DMS79 treated with DMSO at 0.1 percent for 48 hours (cell line): ENCODE measurements at places on chromosomes 13 and 19.

DNA sequence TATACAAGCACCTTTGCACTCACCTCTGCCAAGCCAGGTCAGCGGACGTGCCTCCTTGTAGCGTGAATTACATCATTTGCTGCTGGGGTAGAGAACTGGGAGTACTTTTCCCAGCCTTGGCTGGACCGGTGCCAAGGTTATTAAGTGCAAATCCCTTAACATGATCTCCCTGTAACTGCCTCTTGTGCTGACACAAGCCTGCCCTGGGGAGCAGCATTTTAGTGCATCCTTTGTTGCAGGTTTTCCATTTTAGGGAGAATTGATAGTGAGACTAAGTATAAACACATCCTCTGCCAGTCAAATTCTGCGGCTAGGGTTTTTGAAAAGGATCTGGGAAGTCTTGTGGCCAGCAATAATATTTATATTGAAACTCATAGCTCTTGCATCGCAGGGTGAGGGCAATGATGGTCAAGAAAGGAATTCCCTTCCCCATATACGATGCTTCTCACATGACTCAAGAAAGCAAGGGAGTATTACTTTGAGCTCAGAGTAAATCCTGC, 32.7 kb upstream of the DCLK1 start:
- peak; percentile 90 for DNase-seq

GRCh38 chr19:29694669-29695627, 20.1 kb downstream of the C19orf12 start:
- peak; percentile 2 for DNase-seq

DNA sequence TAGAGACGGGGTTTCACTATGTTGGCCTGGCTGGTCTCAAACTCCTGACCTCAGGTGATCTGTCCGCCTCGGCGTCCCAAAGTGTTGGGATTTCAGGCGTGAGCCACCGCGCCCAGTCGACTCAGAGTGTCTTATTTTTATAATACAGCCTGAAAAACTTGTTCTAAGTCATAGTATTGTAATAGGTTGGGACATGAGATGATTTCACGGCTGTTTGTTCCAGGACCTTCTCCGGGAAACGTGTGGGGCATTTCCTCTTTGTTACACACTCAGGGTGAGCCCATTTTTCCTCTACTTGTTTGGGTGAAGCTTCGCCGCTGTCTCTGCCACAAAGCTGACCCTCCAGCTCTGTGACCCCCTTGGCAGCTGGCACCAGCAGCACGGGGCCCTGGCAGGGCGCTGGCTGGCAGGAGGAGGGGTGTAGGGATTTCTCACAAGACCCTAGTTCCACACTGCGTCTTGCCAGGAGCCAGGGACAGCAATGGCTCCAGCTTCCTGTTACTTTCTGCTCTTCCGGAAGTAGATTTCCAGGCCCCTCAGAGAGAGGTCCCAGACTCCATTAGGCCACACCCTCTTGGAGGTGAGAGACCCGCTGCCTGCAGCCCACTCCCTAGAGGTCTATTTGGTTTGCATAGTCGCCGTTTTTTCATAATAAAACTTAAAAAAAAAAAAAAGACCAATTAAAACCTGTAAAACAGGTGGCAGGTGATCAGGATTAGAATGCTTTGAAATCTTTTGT, 15.6 kb downstream of the FGF21 start:
- no peak for DNase-seq

DNA sequence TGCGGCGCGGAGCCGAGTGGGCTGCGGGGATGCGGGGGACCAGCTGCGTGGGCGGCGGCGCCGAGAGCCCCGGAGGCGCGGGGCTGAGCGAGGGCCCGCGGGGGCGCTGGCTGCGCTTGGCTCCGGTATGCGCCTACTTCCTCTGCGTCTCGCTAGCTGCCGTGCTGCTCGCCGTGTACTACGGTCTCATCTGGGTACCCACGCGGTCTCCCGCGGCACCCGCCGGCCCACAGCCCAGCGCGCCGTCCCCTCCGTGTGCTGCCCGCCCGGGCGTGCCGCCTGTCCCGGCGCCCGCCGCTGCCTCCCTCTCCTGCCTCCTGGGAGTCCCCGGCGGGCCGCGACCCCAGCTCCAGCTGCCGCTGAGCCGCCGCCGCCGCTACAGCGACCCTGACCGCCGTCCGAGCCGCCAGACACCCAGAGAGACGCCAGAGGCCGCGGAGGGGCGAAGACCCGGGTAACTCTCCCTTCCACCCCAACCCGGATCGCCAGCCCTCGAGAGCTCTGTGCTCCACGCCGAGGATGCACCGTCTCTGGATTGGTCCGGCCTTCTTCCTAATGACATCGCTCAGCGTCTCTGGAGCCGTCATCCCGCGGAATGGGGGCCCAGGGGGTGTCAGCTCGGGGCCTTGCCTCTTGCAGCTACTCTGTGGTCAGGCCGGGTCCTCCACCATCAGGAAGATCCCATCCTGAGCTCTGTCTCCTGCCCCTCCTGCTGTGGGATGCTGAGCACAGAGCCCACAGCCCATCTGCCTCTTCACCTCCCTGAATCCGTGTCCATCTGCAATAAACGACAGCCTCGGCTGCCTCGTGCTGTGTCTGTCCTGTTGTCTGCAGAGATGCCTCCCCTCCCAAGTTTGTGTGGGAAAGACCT, 441 bp downstream of the INAFM1 start:
- peak; percentile 8 for DNase-seq

DNA sequence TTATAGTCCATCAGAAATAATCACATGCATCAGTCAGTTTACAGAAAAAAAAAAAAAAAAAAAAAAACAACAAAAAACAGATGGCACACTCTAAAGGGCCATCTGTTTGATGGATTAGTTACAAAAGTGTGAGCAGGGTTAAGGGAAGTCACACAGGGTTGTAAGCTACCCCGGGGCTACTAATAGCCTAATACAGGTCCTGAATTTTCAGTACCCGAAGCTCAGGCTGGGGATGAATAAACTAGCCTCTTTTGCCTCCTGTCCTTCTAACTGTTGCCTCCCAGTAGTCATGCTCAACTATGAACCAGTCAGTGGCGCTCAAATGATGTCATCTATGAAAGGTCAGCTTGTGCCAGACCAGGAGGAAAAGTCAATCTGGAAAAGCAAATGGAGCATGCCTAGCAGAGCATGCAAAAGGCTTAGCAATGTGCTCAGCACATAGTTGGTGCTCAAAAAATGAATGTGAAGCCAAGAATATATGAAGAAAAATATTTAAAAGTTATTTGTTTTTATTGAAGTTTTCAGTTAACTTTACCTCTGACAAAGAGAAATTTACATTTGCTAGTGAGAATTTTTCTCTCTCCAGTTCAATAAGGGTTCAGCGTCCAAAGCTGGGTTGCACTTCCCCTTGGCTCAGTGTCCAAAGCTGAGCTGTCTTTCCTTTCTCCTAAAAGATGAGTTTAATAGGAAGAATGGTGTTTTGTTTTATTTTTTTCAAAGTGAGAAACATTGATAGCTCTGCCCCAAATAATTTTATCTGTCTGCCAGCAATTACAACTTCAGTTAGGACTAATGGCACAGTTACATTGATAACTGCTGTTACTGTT, 30.8 kb upstream of the LRCH1 start:
- no peak for DNase-seq

DNA sequence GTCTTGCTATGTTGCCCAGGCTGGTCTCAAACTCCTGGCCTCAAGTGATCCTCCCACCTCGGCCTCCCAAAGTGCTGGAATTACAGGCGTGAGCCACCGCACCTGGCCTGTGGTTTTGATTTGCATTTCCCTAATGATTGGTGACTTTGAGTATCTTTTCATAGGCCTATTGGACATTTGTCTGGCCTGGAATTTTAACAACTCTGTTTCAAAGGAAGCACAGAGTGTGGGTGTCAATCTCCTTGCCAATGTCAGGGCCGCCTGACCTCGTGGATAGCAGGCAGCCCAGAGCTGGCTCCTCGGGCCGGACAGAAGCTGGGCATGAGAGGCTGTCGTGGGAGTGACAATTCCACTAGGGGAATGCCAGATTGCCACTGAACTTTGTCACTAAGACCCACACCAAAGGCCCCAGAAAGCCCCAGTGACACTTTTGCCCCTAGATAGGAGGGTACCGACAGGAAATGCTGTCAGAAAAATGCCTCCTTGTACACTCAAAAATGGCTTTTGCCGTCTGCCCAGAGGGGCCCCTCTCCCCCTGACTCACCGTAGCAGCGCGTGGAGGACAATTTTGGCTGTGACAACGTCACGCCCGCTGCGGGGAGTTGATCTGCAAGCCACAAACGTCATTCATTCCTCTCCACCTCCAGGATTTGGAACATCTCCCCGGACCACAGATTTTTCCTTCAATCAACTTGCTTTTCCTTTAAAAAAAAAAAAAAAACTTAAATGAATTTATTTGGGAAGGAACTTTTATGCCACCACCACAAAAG, 11.7 kb upstream of the ADGRE5 start:
- no peak for DNase-seq

DNA sequence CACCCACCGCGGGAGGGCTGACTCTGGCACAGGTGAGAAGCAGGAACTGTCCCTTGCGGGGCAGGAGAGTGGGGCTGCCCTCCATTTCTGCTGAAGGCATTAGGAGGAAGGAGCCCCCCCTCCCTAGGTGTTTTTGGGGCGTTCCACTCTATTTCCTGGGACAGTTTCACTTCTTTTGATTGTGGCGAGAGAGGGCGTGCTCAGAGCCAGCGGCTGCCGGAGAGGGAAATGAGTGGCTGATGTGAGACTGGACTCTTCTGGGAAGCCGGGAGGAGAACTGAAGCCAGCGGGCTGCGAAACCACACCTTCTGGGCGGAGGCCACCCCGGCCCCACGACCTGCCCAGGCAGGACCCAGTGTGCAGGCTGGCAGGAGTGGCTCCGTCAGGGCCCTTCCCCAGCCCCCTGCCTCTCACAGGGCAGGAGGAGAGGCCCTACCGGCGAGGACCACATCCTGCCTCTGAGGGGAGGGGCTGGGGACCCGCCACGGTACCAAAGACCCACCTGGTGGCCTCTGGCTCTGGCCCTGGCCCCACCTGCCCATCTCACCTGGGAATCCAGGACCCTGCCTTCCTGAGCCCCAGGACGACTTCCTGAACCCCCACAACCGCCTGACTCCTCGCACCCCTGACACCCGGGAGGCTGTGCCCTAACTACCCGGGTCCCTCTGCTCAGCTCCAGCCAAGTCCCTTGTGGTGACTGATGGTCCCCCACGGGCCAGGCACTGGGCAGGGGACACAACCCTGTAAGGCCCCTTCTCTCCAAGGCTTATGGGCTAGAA, 25.9 kb downstream of the MPND start:
- DNase-seq = peak; percentile 55

DNA sequence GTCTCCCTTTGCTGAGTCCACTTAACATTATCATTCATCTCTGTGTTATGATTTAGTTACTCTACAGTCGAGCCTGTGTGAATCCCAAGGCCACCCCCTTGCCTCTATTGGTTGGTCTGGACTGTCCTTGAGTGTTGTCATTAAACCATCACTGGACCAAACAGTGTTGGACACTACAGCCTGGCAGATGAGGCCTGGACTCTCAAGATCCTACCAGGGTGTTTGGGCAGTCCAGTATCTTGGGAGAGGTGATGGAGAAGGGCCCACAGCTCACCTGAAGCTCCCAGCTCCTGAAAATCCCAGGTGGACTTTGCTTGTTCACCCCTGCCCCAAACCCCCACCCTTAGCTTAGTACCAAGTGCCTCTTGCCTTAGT, 3.8 kb downstream of the CHMP2A start:
- DNase-seq = no peak

GRCh38 chr13:105159841-105160240, 1375.6 kb downstream of the EFNB2 start:
- DNase-seq = no peak

- peak; percentile 1 for DNase-seq
Observed at GRCh38 chr13:76991432-76991795, 467 bp upstream of the CLN5 start.

GRCh38 chr19:38386300-38386970, 1.4 kb downstream of the GGN start:
- DNase-seq = no peak

DNA sequence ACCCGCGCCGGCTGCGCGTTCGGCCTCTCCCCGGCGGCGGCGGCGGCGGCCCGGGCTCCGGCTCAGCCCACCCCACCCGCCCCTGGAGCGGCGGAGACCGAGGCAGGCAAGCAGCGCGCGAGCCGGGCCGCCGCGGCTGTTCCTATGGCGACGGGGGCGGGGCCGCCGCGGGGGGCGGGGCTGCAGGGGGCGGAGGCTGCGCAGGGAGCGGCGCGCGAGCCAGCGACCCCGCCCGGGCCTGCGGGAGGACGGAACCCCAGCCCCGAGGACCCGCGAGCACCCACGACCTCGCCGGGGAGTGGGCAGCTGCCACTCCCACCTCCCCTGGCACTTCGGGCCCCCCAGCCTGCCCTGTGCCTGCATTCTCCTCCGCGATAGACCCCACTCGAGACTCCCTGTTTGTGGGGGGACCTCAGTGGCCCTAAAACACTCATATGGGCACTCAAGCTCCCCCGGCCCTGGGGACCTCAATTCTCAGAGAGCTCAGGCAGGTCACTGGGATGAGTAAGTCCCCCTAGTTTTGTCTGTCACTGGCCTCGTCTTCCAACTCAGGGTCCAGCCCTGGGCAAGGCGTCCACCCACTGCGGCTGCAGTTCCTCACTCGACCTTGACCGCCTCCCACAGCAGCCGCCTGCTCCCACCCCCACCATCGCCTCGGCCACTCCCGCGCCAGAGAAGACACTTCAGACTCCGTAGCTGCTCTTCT, at the start of gene CTXN1:
Gene CTXN1, minus strand, starts transcription at position 115 of the 706 bp plus-strand sequence. CDS start 597 bp downstream, outside the sequence.
- DNase-seq = peak; percentile 35

GRCh38 chr13:36837354-36838092, 18.5 kb downstream of the RFXAP start:
- DNase-seq = no peak

- DNase-seq = no peak
Observed at GRCh38 chr13:41026788-41027187, 7.7 kb upstream of the ELF1 start.

DNA sequence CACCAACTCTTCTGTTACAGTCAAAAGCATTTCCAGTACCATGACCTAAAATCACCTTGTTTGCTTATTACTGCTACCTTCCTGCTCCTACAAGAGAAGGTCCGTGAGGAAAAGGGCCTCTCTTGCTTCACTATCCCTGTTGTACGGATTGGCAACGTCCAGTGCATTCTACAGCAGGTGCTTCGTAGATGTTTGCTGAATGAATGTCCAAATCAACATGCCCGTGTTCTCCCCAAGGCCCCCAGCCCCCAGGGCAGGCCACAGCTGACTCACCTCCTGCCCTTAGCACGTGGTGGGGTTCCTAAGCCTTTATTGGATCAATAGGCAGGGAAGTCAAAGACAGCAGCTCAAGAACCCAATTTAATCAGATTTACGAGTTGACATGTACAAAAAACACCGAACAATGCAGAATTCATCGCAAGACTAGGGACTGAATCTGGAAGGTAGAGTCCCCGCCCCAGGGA, 5.5 kb upstream of the NAPA start:
- DNase-seq = no peak

DNA sequence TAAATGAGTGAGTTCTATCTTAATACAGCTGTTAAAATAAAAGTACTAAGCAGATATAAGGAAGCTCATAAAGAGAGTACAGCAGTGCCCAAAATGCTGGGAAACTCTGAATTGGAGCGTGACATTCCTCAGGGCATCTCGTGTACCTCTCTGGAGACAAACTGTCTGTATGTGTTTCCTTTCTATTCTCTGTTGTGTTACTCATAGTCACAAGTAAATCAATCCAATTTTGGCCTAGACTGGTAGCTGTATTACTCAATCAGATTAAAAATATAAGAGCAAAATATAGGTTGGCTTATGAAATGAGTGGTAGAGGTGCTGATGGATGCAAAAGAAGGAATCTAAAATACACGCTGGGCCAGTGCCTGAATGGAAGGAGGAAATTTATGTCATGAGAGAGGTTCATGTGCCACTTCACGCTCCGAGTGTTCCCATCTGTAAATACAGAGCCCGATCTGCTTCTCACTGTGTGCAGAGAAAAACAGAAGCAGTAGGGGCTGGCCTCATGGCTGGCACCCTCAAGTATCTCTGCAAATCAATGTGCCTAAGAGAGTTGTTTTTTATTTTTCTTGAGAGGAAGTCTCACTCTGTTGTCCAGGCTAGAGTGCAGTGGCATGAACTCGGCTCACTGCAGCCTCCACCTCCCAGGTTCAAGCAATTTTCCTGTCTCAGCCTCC, 58.7 kb upstream of the RGCC start:
- no peak for DNase-seq
